ENCODE measurements at places on chromosomes 4 and X. TPM values are rescaled to one million over a fixed set of nuclear protein-coding genes. Genes with fewer than 3 reads are reported as not detected.

Gene DMRTC1
- polyA plus RNA-seq = 1.1 TPM

Gene NR0B1
- 0.37 TPM for polyA plus RNA-seq

Gene SPACA5
- polyA plus RNA-seq = 0.31 TPM

Gene CYTL1
- polyA plus RNA-seq = 7.3 TPM

Gene SORBS2
- 79.5 TPM for polyA plus RNA-seq

Gene TREX2
- 0.48 TPM for polyA plus RNA-seq

Gene RASGEF1B
- polyA plus RNA-seq = 11.0 TPM

Gene SMIM43
- polyA plus RNA-seq = 0.44 TPM

Gene GPC3
- 934 TPM for polyA plus RNA-seq

Gene SPARCL1
- polyA plus RNA-seq = 13.8 TPM

Gene PHEX
- polyA plus RNA-seq = 0.47 TPM

Gene WAS
- 4.9 TPM for polyA plus RNA-seq

Gene DUSP21
- not detected for polyA plus RNA-seq

Gene CTAG1A
- polyA plus RNA-seq = not detected

Gene ALAS2
- 10.8 TPM for polyA plus RNA-seq

Gene CT47B1
- polyA plus RNA-seq = not detected

Gene TLR1
- polyA plus RNA-seq = 5.0 TPM

Gene SMIM31
- polyA plus RNA-seq = 0.73 TPM

Gene PCDH10
- 5.0 TPM for polyA plus RNA-seq

Gene HSPA4L
- polyA plus RNA-seq = 7.5 TPM

Gene GABRG1
- 0.10 TPM for polyA plus RNA-seq

Gene AREG
- polyA plus RNA-seq = not detected

Gene TCEAL6
- not detected for polyA plus RNA-seq

Gene IRS4
- 1.6 TPM for polyA plus RNA-seq

Gene C4orf50
- polyA plus RNA-seq = not detected

Gene SLC10A3
- 20.0 TPM for polyA plus RNA-seq

Gene MAGEE2
- 0.90 TPM for polyA plus RNA-seq

Gene CT45A10
- not detected for polyA plus RNA-seq

Gene SOWAHB
- polyA plus RNA-seq = 6.5 TPM

Gene DCAF12L2
- 2.0 TPM for polyA plus RNA-seq

Gene DCAF4L1
- polyA plus RNA-seq = 0.17 TPM

Gene SERPINA7
- polyA plus RNA-seq = 0.14 TPM

Gene GLRA2
- polyA plus RNA-seq = 0.18 TPM

Gene TIGD4
- polyA plus RNA-seq = 2.6 TPM

Gene ARFIP1
- 36.8 TPM for polyA plus RNA-seq

Gene GRIA2
- 1.3 TPM for polyA plus RNA-seq

Gene BEND2
- polyA plus RNA-seq = 0.06 TPM

Gene RTL3
- polyA plus RNA-seq = not detected

Gene UGT2A1
- polyA plus RNA-seq = 17.1 TPM

Gene TLL1
- 1.7 TPM for polyA plus RNA-seq

Gene NDNF
- 58.8 TPM for polyA plus RNA-seq

Gene CLCN3
- polyA plus RNA-seq = 51.0 TPM

Gene ARHGAP10
- 19.1 TPM for polyA plus RNA-seq

Gene TMEM271
- polyA plus RNA-seq = not detected

Gene TEX13D
- polyA plus RNA-seq = not detected
